ENCODE measurements at places on chromosomes 7 and 10.

DNA sequence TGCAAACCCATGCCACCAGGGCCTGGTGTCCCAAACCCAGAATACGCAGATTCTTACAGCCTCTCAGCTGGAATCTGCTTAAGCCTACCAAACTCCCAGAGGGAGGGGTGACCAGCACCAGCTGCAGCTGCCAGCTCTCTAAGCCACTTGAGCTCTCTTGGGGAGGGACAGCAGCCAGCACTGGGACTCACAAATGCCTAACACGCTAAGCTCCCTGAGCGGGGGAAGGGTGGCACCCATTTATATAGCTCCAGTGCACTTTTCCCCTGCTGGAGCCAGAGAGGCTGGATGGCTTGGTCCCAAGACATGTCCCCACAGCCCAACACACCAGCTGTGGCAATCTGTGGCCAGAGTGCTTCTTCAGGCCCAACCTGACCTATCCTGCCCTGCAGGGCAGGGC, 326.8 kb upstream of the NRG3 start:
- DNase-seq: no peak

DNA sequence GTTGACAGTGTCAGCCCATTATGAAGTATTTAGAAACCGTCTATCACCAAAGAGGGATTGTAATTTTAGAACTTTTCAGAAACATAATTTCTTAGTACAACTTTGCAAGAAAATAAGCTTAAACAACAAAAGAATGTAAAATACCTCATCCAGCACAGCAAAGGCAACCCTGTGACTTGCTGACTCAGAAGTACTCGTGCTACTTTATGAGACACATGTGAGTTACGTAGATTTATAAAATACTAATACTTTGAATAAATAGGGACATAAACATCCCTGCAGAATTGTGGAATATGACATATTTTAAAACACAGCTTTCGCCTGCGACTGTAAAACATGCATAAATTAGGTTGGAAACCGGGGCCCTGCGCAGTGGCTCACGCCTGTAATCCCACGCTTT, 739.7 kb upstream of the ANKRD30A start:
- no peak for DNase-seq

- DNase-seq: no peak
Measured at GRCh38 chr7:123867225-123867624, 22.3 kb downstream of the HYAL4 start.

DNA sequence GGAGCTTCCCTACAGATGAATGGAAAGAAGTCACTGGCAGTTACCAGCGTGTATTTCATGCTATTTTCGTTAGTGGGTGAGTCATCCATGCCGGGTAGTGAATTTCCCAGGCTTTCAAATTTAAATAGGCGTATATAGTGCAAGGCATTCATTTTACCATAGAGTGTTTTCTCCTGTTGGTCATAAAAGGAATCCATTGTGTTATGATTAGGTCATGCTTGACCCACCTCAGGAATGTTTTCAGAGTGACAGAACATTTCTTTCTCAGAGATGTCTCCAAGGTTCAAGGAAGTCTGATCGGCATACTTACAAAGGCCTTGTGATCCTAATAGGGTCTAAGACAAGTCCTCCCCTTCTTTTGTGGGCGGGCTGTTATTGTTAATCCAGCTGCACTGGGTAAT, 110.7 kb downstream of the AKR1D1 start:
- no peak for DNase-seq

DNA sequence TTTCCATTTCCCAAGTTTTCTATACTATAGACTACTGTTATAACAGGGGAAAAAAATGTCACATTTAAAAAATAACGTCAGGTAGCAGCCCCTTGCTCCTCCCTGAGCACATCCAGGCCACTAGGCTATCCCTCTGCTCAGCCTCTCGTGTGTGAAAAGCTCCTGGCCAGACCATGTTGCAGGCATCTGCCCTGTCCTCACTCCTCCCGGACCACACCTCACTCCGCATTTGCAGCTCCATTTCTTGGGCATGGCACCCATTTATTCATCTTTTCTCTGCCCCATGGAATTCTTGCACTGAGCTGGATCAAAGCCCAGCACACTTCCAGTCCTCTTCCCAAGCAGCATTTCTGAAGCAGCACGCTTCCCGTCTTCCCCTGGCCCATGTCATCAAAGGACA, 1.4 kb upstream of the GDF2 start:
- no peak for DNase-seq

DNA sequence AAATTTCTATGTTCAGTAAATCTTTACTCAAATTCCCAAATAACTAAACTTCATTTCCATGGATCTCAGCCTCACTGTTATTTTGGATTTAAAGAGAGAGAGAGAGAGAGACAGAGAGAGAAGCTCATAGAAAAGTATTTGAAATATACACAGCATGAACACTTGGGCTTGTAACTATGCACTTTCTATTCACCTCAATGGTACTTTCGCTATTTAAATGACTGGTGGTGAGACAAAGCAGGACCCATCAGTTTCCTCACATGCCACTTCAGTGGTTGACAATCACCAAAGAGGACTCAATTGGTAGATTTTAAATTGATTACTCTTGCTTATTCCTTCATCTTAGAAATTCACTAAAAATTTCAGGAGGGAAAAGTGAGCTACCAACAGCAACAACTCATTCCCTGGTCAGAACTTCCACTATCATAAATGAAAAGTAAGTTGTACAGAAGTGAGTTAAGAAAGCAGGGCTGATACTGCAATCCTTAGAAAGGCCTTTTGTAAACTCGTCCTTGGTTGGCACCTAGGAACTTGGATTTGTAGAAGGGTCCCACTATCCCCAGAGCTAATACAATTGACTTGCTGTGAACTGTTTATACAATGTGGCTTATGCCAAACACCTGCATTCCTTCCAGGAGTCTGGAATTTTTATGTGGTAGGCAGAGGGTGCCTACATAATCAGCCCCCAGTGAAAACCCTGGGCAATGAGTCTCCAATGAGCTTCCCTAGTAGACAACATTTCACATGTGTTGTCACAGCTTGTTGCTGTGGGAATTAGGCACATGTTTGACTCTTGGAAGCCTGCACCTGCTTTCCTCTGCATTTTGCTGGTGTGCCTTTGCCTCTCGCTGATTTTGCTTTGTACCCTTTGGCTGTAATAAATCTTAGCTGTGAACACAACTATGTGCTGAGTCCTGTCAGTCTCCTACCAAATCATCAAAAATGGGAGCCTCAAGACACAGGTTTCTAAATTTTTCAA, 10.8 kb downstream of the ERLIN1 start:
- no peak for DNase-seq

- DNase-seq: no peak
Measured at GRCh38 chr7:20913853-20914252, 127.2 kb upstream of the SP8 start.

DNA sequence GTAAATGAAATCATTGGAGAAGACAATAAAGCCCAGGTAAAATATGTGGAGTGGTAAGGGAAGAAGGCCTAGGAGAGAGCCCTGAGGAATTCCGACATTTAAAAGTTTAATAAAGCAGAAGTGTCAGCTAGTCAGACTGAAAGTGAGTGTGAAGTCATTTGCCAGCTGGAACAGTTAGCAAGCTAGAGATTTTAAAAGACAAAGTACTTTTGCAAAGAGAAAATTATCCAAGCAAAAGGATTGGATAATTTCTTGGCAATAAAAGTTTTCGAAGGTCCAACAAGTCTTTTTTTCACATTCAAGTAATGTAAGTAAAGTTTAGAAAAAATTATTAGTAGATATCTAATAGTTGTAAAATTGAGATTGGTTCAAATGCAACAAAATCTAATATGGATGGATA, 27.1 kb upstream of the SEMA3C start:
- no peak for DNase-seq

DNA sequence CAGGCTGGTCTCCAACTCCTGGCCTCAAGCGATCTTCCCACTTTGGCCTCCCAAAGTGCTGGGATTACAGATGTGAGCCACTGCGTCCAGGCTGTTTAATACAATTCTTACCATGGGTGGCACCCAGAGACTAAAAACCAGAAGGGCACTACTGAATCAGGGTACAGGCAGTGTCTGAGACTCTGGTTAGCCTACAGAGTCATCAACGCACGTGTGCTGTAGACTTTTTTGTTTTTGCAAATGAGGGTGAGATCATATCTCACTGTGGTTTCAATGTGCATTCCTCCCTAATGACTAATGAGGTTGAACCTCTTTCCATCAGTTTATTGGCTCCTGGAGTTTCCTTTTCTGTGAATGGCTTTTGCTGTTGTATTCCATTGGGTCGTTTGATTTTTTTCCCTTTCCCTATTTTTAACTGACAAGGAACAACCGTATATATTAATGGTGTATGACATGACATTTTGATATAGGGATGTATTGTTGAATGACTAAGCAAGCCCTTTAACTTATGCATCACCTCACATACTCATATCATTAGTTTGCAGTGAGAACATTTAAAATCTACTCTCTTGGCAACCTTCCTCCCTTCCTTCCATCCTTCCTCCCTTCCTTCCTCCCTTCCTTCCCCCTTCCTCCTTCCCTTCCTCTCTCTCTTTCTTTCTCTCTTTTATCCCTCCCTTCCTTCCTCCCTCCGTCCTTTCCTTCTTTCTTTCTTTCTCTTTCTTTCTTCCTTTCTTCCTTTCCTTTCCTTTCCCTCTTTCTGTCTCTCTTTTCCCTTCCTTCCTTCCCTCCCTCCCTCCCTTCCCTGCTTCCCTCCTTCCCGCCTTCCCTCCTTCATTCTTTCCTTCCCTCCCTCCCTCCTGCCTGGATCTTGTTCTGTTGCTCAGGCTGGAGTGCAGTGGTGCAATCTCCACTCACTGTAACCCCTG, 9.3 kb upstream of the TMEM270 start:
- no peak for DNase-seq

DNA sequence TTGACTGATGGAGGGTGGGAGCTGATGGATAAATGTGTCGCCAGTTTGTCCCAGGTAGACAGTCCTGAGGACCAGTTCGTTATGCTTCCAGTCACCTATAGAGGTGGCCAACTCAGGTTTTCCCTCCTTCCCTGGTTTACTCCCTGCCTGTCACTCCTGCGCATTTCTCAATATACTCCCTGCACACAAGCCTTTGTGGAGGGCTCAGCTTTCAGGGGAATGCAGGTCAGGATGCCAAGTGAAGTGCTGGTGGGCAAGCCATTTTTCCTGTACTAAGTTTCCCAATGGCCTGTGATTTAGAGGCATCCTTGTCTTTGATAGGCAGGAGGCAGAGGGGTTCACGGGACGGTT, 473.5 kb upstream of the ZMIZ1 start:
- DNase-seq: no peak

DNA sequence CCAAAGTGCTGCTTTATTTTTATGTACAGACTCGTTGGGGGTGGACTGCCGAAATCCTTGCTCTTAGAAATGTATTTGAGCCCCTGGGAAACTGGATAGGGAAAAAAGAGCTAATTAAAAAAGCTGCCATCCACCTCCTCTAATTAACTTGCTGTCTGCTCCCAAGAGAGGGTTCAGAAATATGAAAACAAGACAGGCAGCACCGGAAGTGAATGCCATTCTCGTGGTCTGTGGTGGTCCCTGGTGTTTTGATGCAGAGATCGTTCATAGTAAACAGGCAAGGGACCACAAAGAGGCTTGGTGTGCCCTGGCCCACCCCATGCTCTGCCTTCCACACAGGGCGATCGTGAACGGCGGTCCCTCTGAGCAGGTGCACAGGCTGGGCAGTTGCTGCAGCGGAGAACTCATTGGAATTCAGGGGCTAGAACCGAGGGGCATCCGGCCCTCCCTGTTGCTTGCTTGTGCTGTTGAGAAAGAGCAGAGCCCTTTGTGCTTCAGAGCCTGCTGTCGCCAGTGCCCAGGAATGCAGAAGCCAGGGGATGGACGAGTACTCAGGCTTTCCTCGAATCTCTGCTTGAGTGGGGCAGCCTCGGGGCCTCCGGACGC, 79.1 kb upstream of the BTBD16 start:
- DNase-seq: no peak

DNA sequence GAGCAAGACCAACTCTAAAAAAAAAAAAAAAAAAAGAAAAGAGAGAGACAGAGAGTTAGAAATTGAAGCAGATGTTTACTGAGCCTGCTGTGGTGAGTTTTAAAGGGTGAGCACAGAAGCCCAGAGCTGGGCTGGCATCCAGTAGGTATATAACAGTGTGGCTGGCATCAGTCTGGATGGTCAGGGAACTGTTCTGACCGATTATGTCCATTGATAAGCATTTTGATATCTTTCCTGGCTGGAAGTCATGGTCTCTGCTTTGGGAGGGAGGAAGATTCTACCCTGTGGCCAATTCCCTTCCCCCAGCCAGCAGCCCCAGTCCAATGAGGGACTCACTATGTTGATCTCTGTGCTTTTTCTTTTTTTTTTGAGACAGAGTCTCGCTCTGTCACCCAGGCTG, 65.2 kb upstream of the PODXL start:
- DNase-seq: no peak

GRCh38 chr7:36613031-36613614, 111.2 kb downstream of the AOAH start:
- no peak for DNase-seq

- DNase-seq: no peak
Measured at GRCh38 chr7:25998499-25998898, 153.5 kb upstream of the NFE2L3 start.

GRCh38 chr10:73916761-73917470, 6.0 kb downstream of the PLAU start:
- no peak for DNase-seq

- no peak for DNase-seq
Measured at GRCh38 chr10:116071453-116072148, 201.4 kb downstream of the GFRA1 start.

DNA sequence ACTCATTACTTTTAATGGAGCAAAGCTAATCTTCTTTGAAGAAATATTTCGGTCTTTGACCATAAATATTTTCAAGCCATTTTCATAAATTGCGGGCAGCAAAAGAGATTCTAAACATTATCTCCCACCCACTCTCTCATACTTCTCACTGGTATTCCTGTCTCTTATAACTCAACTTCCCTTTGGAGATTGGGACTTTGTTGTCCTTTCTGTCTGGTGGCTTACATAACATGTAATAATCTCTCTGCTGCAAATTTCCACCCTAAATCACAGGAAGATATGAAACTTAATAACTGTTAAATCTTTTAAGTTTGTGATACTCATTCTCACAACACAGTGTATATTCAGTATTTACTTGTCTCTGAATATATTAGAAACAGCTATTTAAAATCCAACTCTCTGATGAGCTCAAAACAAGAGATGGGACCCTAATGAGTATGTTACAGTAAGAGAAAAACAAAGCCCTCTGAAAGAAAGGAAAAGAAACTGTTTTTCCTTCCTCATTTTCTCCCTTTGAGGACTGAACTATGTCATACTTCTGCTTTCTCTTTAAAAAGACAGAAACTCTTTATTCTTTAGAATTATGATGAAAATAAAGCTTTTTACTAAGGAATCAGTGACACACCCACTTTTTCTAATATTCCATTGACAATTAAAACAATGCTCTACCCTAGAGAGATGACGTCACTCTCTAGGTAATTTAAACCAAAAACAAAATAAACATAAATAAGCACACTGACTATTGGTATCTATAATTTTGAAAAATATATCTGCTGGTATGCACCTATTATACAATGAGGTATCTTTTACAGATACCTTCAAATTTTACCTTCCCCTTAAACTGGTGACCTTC, 14.7 kb downstream of the CALCR start:
- no peak for DNase-seq

DNA sequence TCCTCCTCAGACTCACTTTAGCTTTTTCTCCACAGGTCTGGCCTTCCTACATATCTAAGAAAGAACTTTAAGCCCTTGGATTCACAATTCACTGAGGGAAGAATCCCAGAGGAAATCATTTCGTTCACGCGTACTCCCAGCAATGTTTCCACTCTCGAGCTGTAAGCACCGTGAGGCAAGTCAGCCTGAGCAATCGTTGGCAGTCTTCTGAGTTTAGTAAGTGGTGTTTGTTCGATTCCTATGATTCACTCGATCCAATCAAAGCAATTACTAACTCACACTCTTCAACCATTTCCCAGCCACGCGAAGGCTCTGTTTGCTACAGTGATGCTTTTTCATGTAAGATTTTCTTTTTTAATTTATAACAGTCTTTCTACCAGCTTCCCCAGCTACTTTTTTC, 10.2 kb upstream of the PRLHR start:
- DNase-seq: no peak
